Activated CD8-positive, alpha-beta memory T cell treated with anti-CD3 and anti-CD28 coated beads for 1 hour (primary cell): ENCODE measurements at places on chromosomes 12 and 14.

GRCh38 chr12:104407922-104408321 lies 48.8 kb upstream of the CHST11 start:
- no peak for DNase-seq

GRCh38 chr12:12734561-12735071 lies 17.4 kb downstream of the CDKN1B start:
- DNase-seq = no peak

- DNase-seq = no peak
Observed at GRCh38 chr12:41437563-41437962, 249.4 kb downstream of the PDZRN4 start.

DNA sequence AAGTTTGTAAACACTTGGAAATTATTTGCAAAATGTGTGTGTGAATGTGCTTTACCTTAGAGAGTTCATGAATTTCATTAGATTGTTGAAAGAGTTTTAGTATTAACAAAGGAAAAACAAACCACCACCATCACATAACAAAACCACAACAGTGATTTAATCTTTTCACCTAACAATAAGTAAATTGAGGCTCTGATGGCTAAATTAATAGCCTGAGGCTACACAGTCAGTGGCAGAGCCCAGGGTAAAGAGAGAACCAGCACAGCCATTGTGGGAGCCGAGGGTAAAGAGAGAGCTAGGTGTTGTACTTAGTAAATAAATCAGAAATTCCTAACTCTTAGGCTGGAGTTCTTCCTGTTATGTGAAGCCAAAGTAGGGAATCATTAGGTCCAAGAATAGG lies 51.2 kb upstream of the CAPRIN2 start:
- no peak for DNase-seq

GRCh38 chr12:96687719-96688118 lies 198.3 kb downstream of the CFAP54 start:
- no peak for DNase-seq

- DNase-seq = no peak
Observed at GRCh38 chr12:75704208-75704607, 192.8 kb upstream of the KRR1 start.

- no peak for DNase-seq
Observed at GRCh38 chr12:81726634-81727033, 32.5 kb downstream of the PPFIA2 start.

GRCh38 chr14:100670017-100670752 lies 56.5 kb upstream of the DLK1 start:
- no peak for DNase-seq

GRCh38 chr14:68702135-68702534 lies 90.7 kb downstream of the ZFP36L1 start:
- DNase-seq = no peak

GRCh38 chr14:22071006-22071405 lies 397.4 kb upstream of the OR4E1 start:
- no peak for DNase-seq

DNA sequence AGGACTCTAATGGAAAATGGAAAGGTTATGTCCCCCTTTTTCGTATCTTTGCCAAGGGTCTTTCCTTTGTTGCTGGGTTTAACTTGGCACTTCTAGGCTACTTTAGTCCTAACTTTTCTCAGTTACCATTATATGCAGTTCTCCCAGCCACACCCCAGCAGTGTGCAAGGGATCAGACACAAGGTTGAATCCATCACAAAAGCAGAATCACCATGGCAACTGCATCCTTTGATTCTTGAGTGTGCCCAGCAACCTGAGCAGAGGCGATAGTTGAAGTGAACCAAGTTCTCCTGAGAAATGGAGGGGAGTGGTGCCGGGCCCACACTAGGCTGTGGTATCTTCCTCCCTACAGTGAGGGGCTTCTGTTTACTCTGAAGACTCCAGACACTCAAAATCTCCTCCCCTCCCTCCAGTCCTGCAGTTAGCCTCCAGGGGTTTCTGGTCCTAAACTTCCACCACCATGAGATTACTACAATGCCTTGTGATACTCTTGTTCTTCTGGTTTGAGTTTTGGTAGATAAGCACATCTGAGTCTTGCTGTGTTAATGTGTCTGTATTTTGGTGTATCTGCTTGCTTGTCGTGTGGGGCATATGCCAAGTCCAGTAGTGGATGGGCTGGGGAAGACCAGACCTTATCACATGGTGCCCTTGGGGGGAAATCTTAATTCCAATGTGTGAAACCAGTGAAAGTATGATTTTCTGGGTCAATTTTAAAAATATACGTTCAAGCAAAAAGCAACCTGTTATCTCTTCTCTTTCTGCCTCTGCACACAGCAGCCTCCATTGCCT lies 183.9 kb downstream of the CACNA1C start:
- no peak for DNase-seq

DNA sequence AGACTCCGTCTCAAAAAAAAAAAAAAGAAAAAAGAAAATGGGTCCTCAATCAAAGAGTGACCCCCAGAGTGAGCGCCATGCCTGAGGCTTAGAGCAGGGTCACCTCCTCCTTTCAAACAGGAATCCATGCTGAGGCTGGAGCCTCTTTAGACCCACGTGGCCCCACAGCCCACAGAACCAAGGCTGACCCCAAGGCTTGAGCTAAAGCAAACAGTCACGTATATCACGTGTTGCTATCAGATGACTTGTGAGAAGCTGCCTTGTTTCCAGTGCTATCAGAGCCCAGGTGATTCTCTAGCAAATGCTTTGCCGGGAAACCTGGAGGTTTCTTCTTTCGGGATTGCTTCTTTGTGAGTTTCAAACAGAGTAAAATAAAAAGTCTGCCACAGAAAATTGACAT lies 31.7 kb upstream of the DYNC1H1 start:
- no peak for DNase-seq

- no peak for DNase-seq
Observed at GRCh38 chr14:28264306-28264705, 502.3 kb upstream of the FOXG1 start.

DNA sequence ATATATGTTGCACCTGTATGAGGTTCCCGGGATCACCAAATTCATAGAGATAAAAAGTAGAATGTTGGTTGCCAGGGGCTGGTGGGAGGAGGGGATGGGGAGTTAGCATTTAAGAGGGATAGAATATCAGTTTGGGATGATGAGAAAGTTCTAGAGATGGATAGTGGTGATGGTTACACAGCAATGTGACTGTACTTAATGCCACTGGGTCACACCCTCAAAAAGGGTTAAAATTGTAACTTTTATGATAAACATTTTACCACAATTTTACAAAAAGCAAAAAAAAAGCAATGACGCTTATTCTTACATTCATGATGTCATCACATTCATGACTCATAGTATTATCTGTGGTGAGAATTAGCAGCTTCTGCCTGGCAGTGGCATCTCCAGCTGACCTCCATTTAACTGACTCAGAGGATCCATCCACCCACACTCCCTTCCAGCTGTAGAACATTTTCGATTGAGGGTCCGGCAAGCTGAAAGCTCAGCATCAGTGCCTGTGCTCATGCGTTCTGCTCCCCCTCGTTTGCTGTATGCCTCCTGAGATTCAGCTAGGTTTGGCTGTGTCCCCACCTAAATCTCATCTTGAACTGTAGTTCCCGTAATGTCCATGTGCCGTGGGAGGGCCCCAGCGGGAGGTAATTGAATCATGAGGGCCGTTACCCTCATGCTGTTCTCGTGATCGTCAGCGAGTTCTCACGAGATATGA lies 64.8 kb upstream of the TMEM260 start:
- no peak for DNase-seq

GRCh38 chr14:21042918-21043317 lies 756 bp downstream of the RNASE7 start:
- no peak for DNase-seq

DNA sequence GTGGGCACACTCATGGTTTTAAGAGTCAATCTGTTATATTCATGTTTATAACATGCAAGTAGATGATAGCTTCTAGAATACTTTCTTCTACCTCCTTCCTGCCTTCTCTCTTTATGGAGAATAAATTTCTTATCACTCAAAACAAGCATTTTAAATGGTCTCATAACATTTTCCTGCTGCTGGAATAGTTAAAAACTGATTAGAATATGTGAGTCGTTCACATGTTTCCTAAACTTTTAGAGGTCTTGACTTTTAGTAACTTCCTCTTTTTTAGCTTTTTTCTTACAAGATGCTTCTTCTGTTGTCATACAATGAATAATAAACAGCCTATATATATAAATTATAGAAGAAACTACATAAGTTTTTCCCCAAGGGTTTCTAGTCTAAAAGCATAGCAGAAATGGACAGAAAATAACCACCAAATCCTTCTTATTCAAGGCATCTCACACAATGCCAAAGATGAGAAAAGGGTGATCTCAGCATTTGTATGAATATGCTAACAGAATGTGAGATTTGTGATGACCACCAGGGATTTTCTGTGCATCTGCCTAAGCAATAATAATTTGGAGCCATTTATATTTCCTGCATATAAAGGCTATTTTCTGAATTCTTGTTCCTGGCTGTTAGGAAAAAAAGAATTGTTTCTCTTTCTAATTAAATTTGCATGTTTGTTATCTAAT lies 127.8 kb downstream of the DAAM1 start:
- DNase-seq = no peak

DNA sequence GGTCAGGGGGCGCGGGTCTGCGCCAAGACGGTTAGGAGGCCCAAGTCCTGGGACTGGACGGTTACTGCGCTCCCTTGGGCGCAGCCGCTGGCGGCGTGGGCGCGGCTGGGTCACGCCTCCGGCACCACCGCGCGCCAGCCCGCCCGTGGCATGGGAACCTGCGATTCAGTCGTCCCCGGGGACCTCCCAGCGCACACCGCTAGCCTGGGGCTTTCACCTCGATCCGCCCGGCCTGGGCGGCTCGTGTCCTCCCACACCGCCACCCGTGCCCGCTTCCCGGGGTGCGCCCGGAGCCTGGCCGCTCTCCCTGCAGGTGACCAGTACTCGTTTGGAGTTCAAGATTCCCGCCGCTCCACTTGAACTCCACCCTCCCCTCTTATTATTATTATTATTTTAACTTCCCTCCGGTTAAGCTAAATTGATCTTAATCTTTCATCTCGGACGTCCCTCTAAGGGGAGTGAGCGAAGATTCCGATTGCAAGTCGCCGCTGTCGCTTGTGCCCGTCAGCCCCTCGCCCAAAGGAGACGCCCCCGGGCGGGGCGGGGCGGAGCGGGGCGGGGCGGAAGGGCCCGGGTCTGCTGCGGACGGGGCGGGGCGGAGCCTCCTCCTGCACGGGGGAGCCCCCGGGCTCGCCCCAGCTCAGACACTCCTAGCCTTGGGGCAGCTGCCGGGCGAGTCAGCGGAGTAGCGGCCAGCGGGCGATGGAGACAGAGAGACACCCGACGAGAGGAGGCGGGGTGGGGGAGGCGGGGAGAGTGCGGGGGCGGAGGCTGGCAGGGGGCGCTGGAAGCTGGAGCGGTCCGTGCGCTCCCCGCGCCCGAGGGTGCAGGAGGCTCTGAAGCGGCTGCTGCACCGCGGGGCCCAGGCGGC lies at the start of gene KCNMB4:
Gene KCNMB4 (plus strand): TSS at position 643 of the 871 bp plus-strand sequence. CDS start 445 bp downstream, outside the sequence.
- peak; percentile 64 for DNase-seq

DNA sequence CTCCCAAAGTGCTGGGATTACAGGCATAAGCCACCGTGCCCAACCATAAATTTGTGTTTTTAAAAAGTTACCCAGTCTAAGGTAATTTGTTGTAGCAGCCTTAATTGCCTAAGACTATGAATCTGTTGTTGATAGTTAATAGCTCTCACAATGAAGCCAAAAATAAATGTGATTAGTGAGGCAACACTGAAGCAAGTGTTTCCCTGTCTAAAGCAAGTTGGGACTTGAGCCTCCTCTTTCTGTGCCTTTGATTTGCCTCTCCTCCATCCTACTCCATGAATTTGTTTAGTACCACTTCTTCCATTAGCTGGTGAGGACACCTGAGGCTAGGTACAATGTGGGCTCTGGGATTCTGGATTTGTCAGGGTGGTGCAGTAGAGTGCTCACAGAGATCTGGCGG lies 36.8 kb downstream of the DAAM1 start:
- DNase-seq = no peak

DNA sequence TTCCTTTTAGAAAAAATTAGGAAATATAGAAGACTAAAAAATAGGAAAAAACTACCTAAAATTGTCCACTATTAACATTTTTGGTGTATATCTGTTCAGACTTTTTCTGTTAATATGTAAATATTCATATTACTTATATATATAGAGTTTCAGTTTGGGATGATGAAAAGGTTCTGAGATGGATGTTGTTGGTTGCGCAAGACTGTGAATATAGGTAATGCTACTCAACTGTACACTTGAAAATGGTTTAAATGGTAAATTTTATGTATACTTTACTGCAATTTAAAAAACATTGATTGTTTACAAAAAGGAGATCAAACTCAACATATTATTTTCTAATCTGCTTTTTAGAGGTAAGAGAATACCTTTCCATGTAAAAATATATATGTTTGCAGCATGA lies 200.9 kb downstream of the RAD51B start:
- DNase-seq = no peak

GRCh38 chr14:22174412-22175277 lies 414.4 kb downstream of the DAD1 start:
- DNase-seq = no peak
